ENCODE measurements at places on chromosomes 5 and 9. TPM values are rescaled to one million over a fixed set of nuclear protein-coding genes. Genes with fewer than 3 reads are reported as not detected.

The GRM6 gene
- not detected for total RNA-seq

DNA sequence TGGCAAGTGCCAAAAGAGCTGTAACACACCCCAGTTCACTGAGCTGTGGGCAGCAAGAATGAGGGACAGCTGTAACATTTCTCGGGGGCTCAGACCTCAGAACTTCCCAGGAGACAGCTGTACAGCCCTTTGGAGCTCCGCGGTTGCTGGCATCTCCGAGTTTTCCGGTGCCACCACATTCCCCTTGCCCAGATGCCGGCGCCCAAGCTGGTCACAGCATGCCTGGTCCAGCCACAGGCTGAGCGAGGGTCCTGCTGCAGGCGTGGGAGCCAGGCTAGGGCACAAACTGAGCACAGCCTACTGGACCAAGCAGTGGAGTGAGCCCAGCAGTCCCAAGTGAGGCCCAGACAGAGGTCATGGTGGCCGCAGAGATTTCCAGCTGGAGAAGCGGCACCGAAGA, 797.7 kb upstream of the EDIL3 start:
- no peak overlapping the region for H3K27ac ChIP-seq
- no peaks in the 10 kb centered on the region for H3K27me3 ChIP-seq
- H3K4me1 ChIP-seq = no peaks in the 10 kb centered on the region

The LSM11 gene
- 3.0 TPM for total RNA-seq

DNA sequence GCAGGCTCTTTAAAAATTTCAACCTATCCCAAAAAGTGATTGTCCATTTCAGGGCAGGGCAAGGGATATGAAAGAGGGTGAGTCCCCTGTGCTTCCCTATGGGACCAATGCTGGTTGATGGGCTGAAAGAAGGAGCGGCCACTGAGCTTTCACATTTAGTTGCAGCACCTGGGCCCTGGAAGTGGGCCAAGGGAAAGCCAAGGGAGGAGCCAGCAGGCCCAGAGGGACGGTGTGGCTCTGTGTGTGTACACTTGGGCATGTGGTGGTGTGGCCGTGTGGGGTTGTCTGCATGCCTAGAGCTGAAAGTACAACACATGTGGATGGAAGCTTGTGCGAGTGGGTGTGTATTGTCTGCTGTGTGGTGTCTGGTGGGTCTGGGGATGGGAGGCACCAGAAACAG, 14.0 kb upstream of the PSMD5 start:
- H3K36me3 ChIP-seq = peaks cover 32% of the 10 kb centered on the region
- no peak overlapping the region for H3K27ac ChIP-seq
- no peak for DNase-seq
- no peaks in the 10 kb centered on the region for H3K4me1 ChIP-seq
- no peaks in the 10 kb centered on the region for H3K27me3 ChIP-seq

DNA sequence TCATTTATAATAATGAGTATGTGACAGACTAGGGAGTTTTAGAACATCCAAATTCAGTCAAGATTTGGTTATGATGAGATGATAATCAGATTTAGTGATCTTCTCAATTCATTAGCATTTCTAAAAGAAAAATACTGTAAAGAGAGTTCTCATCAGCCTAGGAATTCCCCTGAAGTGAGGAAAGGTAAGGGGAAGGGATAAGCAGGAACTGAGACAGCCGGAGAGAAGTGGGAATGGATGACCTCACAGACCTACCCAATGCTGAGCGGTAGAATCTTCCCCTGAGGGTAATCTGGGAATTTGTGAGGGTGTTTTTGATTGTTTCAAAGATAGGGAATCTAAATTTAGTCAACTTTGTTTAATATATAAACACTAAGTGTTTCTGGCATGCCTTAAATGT, 16.7 kb upstream of the GPBP1 start:
- no peak overlapping the region for H3K4me3 ChIP-seq
- no peaks in the 10 kb centered on the region for H3K4me1 ChIP-seq
- DNase-seq = no peak
- H3K27ac ChIP-seq = no peak overlapping the region
- H3K36me3 ChIP-seq = no peaks in the 10 kb centered on the region
- no peaks in the 10 kb centered on the region for H3K27me3 ChIP-seq

- H3K27me3 ChIP-seq = no peaks in the 10 kb centered on the region
- no peak overlapping the region for H3K4me3 ChIP-seq
- H3K27ac ChIP-seq = no peak overlapping the region
- H3K36me3 ChIP-seq = no peaks in the 10 kb centered on the region
- no peak for DNase-seq
These were observed 344.5 kb downstream of the EBF1 start for GRCh38 chr5:158755221-158755620.

DNA sequence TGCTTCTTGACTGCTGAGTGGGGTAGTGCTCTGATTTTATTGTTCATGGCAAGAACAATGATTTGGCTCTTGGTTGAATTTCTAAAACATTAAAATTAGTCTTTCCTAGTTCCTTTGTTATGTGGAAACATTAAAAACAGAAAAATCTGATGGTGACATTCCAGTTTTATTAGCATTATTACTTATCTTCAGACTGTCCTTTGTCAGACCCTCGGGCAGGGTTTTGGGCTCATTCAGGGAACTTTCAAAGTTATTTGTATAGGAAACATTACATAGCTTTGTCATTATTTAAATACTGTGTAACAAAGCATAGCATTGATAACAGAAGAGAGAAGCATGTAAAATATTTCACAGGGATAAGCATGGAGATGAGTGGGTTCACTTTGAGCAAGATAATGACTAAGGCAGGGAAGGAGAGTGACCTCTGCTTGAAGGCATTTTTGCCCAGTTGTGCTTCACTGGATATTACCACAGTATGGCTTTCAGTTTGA, 119.9 kb downstream of the KDM4C start:
- no peaks in the 10 kb centered on the region for H3K4me1 ChIP-seq
- peaks cover 6% of the 10 kb centered on the region for H3K36me3 ChIP-seq
- H3K27ac ChIP-seq = no peak overlapping the region

- H3K4me3 ChIP-seq = no peak overlapping the region
- no peaks in the 10 kb centered on the region for H3K27me3 ChIP-seq
- H3K4me1 ChIP-seq = no peaks in the 10 kb centered on the region
- H3K36me3 ChIP-seq = no peaks in the 10 kb centered on the region
These were observed 241.9 kb downstream of the IRX1 start for GRCh38 chr5:3837506-3837905.

The EQTN gene
- not detected for total RNA-seq

- DNase-seq = no peak
- H3K4me1 ChIP-seq = peaks cover 4% of the 10 kb centered on the region
- no peak overlapping the region for H3K27ac ChIP-seq
- no peaks in the 10 kb centered on the region for H3K27me3 ChIP-seq
These were observed 24.0 kb downstream of the CSF1R start for GRCh38 chr5:150062216-150062922.

GRCh38 chr5:114948986-114949621, 220.6 kb downstream of the TRIM36 start:
- H3K36me3 ChIP-seq = no peaks in the 10 kb centered on the region
- no peak overlapping the region for H3K27ac ChIP-seq
- no peaks in the 10 kb centered on the region for H3K27me3 ChIP-seq
- no peak for DNase-seq
- H3K4me1 ChIP-seq = no peaks in the 10 kb centered on the region

The IFNA13 gene
- total RNA-seq = not detected

The NOP16 gene
- total RNA-seq = 13.6 TPM
